ENCODE measurements at places on chromosomes 5 and 9.

DNA sequence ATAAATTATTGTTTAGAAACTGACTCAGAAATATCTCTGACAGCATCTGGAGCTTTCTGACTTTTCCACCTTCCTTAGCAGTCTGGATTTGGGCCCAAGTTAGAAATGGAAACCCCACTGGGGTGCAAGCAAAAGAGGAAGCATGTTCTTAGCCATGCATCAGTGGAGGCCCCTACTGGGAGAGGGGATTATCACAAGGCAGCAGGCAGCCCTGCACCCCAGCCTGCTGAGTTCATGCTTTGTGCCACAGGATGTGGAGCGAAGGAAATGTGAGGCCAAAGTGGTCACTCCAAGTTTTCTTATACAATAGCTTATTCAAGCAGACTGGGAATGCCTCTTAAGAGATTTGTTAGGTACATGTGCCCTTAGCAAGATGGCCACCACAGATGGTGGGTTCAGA lies 146.5 kb upstream of the TLX3 start:
- DNase-seq = no peak

- no peak for DNase-seq
Measured at GRCh38 chr5:128427921-128428320, 110.1 kb downstream of the FBN2 start.

- no peak for DNase-seq
Measured at GRCh38 chr5:141434006-141434405, 3.7 kb downstream of the PCDHGA12 start.

DNA sequence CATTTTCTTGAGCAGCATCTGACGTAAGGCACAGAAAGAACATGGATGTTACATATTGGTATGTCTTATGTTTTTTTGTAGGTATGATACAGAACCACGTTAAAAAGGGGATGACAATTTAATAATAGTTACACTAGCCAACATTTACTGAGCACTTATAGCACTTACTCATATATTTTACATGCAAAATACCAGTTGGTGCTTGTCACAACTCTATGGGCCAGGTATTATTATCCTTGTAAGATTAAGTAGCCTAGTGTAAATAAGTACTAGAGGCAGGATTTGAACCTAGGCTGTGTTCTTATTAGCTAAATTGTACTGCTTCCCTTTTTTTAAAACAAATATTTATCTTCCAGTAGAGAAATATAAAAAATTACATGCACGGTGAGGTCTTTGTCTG lies 83.5 kb downstream of the RANBP17 start:
- no peak for DNase-seq

- DNase-seq = no peak
Measured at GRCh38 chr5:93145767-93146166, 435.3 kb downstream of the NR2F1-AS1 start.

DNA sequence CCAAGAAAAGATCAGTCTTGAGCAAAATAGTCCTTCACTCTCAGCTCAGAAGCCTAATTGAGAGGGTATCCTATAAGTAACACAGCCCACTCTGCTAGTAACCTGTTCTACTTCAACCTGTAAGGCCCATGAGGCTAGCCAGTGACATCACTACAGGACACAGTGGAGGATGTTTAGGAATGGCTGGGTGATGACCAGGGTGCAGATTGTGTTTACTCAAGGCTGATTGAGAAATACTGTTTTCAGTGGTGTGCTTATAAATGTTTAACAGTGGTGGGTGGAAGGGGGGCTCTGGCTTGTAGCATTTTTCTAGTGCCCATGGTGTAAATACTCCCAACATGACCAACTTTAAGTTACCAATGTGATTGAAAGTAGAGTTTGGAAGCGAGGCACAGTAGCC lies 159.8 kb upstream of the CCDC152 start:
- no peak for DNase-seq

GRCh38 chr5:73234204-73234555 lies 61.2 kb downstream of the TMEM174 start:
- DNase-seq = no peak

All from C1 segment of cervical spinal cord (tissue), 14 donors.